ENCODE measurements at places on chromosomes 7 and 10.

- no peak for DNase-seq
Observed at GRCh38 chr10:75938380-75939122, 507.1 kb downstream of the LRMDA start.

- no peak for DNase-seq
Observed at GRCh38 chr10:89351412-89351779, 23.6 kb downstream of the IFIT3 start.

DNA sequence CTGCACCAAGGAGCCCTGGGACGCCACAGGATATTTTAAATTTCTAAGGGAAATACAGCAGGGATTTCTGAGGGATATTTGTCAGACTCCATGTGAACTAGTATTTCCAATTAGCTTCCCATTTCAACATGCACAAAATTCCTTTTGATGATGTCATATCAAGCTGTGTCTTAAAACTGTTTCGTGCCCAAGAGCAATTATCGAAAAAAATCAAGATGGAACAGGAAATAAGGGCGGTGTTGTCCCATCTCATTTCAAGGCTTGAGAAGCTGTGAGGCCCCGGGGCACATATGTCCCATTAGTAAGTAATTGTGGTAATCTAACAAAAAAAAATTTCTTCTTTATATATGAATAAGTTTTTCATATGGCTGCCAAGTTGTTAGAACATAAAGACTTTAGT is 47.4 kb downstream of the PPP1R17 start:
- peak; percentile 24 for DNase-seq

DNA sequence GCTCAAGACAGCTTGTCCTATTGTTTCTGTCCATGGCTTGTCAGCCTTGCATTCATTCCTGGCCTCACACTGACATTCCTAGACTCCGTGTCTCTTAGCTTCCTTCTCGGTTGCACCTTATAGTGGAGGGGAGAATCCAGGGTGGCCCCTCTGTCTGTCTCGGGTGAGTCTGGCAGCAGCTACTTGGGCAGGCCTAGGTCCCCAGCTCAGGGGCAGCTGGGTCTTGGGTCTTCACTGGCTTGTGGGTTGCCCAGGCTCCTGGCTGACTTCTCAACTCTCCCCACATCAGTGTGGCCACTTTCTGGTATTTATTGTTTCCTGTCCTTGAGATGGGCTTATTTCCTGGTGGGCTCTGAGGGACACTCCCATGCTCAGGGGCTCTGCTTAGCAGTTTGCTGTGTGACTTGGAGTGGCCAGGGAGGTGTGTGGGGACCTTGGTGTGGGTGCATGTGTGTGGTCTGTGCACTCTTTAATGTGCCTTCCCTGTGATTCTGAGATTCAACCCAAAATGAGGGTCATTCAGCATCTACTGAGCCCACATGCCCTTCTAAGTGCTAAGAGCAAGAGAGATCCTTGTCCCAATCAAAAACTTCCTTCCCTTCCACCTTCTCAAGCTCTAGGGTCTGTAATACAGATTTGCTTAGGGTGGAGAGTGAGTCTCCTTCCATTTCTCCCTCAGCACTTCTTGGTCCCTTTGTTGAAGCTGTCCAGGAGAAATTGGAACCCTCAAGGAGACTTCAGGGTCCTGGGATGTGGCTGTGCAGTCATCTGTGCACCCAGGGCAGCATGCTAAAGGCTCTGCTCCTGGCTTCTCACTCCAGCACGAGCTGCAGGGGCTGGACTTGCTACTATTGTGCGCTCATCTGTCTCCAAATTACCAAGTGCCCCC is 20.1 kb downstream of the UPP1 start:
- DNase-seq = no peak

GRCh38 chr10:116985611-116986010 is 19.4 kb downstream of the SHTN1 start:
- DNase-seq = no peak

- no peak for DNase-seq
Observed at GRCh38 chr7:99798972-99799371, 15.0 kb upstream of the CYP3A4 start.

DNA sequence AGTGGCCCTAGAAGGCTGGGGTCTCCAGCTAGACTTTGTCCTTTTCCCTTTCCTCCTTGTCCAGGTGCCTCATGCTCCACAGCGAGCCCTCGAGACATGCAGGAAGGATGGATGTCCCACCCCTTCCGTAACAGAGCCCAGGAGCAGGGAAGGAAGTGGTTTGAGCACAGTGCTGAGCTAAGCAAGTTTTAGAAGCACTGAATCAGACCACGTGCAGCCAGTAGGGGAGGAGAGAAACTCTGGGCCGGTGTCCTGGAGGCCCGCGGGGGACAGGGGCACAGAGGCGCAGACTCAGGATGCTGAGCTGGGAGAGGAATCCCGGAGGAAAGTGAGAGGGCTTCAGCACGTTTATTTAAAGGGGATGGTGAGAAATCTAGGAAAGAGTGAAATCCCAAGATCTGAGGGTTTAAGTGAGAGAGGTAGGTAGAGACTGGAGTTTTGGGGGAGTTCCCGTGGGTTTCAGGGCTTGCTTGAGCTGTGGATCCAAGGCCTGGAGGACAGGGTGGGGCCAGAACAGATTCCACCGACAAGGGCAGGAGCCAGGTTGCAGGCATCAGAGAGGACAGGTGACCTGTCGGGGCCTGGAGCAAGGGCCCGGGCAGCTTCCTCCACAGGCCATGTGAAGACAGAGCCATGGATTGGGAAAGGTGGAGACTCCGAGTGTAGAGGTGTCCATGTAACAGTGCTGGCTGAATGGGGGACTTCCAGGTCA is 4.4 kb upstream of the IRF5 start:
- no peak for DNase-seq

DNA sequence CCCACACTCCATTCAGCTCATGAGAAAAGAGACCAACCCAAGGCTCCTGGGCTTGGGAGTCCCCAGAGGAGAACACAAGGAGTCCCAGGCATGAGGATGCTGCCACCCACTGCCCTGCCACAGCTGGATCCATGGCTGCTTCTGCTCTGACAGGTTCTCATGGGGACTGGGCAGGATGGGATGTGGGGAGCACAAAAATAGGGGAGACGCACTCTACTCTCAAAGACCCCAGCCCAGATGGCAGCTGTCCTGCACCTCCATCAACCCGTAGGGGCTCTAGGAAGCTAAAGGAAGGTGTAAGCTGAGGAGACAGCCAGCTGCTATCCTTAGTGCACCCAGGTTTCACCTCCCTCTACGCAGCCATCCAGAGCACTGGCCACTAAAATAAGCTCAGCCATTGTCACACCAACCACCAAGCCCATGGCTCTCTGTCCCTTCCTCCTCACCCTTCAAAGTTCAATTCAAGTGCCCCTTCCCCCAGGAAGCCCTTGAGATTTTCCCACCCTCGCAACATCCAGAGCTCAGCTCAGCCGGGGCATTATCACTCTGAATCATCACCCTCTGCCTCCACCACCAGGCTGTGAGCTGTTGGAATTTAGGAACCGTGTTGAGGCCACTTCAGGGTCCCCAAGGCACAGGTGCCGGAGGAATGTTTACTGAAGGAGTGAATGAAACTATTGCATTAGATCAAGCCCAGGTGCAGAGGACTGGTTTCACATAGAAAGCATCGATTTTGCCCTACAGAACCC is 142.1 kb downstream of the GRID1 start:
- DNase-seq = no peak

GRCh38 chr10:37379991-37380390 is 254.6 kb downstream of the ANKRD30A start:
- DNase-seq = no peak

GRCh38 chr10:48234787-48235186 is 39.7 kb downstream of the FRMPD2 start:
- no peak for DNase-seq

DNA sequence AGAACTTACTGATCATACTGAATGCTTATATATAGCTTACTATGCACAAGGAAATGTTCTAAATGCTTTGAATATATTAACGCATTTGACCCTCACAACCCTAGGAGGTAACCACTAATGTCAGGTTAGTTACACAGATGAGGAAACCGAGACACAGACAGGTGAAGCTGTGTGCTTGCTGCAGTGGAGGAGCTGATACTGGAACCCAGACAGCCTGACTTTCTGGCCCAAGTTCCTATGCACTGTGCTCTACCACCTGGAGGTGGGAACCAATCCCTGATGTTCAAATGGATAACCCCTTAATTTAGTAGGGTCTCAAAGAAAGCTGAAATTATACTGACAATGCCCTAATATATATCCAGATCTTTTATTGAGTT is 119.6 kb downstream of the SORBS1 start:
- DNase-seq = no peak

DNA sequence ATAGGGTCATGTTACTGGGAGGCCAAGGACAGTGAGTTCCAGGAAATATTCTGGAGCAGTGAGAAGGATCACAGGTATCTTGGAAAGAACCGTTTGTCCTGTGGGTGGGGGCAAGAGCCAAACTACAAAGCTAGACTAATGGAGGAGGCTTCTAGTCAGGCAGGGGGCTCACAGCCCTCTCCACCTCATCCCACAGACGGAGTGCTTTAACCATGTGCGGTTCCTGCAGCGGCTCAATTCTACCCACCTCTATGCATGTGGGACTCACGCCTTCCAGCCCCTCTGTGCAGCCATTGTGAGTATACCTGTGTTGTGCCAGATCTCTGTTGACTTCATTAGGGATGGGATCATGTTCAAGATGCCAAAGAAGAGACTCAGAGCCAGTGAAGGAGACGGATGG is 8.1 kb downstream of the SEMA4G start:
- DNase-seq = no peak

GRCh38 chr10:17523246-17523753 is 68.9 kb upstream of the ST8SIA6 start:
- DNase-seq = no peak

GRCh38 chr7:42511027-42511426 is 274.0 kb upstream of the GLI3 start:
- no peak for DNase-seq

All from BJ (cell line).